Esophagus squamous epithelium (tissue), 5 donors: ENCODE measurements at places on chromosomes 5 and 9.

DNA sequence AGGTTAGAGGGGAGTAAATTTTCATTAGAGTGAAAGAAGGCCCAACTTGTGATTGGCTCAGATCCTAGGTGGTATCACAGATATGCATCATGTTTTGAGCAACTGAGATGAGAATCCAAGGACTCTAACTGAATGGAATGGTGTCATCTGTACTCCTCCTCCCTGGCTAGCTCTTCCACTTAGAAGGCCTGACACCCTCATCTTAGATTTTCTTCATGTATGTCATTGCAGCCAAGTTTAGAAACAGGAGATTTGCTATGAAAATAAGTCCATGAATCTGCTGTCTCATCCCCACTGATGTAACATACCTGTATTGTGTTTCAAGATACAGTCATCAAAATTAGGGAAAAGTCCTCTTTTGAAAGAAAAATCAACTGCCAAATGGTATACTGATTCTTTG lies 54.4 kb downstream of the ITGA1 start:
- DNase-seq: no peak

DNA sequence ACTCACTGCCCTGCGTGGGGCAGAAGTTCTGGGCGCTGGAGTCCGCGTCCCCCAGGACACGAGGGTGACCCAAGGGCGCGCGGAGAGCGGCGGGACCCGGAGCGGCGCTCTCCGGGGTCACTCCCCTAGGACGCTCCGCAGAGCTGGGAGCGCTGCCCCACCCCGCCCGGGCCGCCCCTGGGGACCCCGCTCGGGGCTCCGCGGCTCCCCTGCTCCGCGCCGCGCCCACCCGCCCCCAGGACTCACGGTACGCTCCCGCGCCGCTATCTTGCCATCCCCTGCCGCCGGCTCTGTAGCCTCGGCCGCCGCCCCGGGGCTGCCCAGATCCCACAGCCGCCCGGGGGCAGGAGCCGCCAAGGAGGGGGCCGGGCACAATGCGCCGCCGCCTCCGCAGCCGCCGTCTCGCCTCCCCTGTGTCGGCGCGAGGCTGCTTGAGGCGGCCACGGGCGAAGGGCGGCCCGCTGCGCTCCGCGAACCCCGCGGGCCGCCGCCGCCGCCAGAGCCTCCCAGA lies 303 bp downstream of the LIFR start:
- no peak for DNase-seq

DNA sequence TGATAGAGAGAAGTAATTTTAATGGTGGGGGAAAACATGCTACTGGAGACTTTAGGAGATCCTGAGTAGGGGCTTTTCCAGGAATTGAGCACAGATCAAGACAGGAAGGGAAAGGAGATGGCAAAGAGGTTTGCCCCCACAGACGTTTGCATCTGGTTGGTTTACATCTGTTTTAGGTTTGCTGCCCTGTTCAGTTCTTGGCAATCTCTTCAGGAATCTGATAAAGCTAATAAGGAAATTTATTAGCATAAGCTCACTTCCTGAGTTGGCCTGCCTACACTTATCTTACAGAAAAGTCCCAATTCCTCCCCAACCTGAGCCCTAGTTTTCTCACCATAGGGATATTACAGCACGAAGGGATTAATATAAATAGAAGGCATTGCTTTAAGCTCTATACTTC lies 3.4 kb upstream of the CFAP95 start:
- no peak for DNase-seq

GRCh38 chr9:3721096-3721495 lies 195.3 kb upstream of the RFX3 start:
- no peak for DNase-seq

- DNase-seq: no peak
Observed at GRCh38 chr5:95818181-95819147, 4.1 kb downstream of the GLRX start.

- no peak for DNase-seq
Observed at GRCh38 chr9:86368871-86369521, 14.8 kb upstream of the TUT7 start.

- no peak for DNase-seq
Observed at GRCh38 chr5:150846654-150847333, 473 bp downstream of the IRGM start.

DNA sequence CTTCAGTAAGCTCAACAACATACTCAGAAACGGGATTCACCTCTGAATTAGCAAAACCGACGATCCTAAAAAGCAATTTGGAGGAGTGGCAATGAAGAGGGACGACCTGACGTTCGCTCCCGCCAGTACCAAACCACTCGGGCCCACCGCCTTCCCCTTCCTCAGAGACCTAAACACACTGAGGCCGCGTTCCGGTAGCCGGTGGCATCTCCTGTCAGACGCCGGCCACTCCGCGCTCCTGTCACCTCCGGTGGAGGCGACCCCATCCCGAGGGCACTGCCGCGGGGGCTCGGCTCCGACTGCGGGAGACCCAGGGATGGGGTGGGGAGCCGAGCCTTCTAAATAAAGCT lies 617 bp downstream of the PPP6C start:
- no peak for DNase-seq

- DNase-seq: no peak
Observed at GRCh38 chr5:141512390-141512910, 23.6 kb downstream of the PCDHGC5 start.

GRCh38 chr5:34474573-34475021 lies 181.5 kb upstream of the RAI14 start:
- no peak for DNase-seq

- no peak for DNase-seq
Observed at GRCh38 chr9:34665067-34665380, 2.6 kb upstream of the CCL27 start.

DNA sequence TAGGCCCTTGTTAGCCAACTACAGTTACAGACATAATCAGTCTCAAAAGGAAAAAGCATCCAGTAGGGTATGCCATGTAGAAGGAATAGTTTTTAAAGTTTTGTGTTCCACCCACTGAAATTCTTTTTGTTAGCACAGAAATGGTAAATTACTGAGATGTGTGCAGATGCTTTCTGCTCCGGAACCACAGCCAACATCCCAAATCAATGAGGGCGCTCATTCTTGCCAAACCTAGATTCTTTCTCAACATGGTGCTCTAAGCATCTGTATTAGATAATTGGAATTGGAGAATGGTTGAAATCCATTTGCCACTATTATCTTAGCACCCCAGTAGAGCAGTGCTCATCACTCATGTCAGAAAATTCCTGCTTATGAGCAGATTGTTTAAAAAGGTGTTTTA lies 127.8 kb downstream of the SEC61B start:
- no peak for DNase-seq

DNA sequence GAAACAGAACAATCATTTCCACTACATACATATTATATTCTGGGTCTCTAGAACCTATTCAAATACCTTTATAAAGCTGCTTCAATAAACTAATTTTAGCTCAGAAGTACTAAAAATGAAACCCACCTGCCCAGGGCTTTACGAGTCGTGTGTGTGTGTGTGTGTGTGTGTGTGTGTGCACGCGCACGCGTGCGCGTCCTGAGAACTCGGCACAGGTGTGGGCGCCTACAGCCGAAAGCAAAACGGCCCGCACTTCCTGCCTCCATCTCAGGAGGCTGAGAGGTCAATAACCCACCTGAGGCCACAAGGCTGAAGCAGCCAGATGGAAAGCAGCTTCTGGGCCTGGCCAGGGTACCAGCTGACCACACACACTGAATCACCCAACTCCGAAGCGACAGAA lies 3.0 kb downstream of the CLPTM1L start:
- no peak for DNase-seq

DNA sequence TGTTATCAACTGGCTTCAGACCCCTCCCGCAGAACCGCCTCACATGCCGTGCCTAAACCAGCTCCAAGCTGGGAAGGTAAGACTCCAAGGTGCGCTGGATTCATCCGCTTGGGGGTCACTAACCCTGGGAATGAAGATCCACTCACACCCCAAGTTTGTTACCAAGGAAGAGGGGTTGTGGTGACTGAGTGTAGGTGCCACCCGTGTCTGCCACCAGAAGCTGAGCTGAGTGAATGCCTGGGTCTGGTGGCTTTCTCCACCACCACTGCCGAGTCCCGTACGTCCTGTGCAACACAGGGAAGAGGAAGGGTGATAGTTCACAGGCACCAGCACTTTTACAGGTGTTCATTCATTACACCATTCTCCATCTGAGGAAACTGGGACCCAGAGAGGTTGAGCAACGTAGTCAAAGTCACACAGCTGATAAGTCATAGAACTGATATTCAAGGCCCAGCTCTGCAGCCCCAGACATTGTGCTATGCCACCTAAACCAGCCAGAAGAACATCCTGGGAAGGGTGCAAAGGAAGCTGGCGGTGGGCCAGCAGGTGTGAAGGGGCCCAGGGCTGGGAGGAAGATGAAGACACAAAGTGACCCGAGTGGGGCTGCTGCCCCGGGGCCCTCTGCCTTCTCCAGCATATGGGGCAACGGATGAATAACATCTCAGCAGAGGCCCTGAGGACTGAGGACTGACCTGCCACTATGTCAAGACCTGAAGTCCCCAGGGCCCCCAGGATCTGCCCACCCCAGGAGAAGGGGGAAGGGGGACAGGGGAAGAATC lies 70.9 kb upstream of the PPP1R26 start:
- no peak for DNase-seq

DNA sequence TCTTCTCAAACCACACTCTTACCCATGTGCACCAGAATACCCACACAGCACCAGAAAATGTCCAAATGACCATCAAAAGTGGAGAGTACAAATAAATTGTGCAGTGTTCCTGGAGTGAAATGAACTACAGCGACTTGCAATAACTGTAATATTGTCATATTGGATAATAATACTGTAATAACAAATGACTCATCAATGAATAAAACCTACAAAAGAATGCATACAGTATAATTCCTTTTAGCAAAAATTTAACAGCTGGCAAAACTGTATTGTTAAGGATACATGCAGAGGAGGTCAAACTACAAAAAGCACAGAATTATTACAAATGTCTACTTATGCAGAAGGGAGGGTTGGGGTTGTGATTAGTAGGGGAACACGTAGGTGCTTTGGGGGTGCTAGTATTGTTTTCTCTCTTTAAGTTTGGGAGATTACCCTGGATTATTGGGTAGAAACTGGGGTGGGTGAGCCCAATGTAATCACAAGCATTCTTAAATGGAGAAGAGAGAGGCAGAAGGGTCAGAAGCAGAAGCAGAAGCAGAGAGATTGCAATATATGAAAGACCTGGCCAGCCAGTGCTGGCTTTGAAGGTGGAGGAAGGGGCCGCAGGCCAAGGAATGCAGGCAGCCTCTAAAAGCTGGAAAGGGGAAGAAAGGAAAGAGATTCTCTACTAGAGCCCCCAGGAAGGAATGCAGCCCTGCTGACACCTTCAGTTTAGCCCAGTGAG lies 21.8 kb downstream of the IRF1 start:
- no peak for DNase-seq

GRCh38 chr9:127447416-127448111 lies 3.6 kb downstream of the RPL12 start:
- no peak for DNase-seq

GRCh38 chr5:10323588-10324488 lies 16.1 kb upstream of the CMBL start:
- no peak for DNase-seq

DNA sequence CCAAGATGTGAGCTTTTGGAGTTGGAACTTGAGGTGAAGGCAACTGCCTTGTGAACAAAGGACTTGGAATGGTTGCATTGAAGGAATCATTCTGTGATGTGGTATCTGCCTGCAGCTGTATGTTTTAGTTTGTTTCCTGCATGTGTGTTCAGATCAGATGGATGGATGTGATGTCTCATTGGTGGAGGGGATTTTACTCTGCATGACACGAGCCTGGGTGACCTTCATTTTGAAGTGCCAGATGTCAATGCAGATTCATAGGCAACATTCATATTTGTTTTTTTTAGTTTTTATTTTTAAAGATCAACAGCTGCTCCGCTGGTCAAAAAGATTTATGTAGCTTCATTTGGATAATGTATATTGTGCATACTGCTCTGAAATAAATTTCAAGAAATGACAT lies 13.5 kb downstream of the FBXL7 start:
- DNase-seq: no peak

GRCh38 chr5:50730841-50731240 lies 64.4 kb downstream of the PARP8 start:
- no peak for DNase-seq

DNA sequence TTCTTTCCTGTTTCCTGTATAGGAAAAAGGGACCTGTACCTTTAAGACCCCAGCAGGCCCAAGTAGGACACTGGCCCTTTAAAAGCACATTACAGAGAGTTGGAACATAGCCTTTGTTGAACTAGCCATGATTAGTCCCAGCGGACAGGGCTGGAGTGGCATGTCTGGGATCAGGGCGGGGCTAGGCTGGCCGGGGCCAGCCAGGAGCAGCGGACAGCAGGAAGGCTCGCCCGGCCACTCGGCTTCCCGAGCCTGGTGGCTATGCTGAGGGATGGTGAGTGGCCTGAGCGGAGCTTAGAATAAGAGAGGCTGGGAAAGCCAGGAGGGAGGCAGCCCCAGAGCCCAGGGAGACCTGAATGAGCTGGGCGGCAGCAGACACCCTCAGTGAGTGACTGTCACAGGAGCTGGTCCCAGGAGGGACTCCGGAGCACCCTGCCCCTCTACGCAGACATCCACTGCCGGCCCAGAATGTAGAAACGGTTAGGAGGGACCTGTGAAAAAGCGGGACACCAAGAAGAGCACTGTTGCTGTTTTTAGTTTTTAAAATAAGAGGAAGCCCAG lies 92.1 kb downstream of the DAB2IP start:
- DNase-seq: no peak

DNA sequence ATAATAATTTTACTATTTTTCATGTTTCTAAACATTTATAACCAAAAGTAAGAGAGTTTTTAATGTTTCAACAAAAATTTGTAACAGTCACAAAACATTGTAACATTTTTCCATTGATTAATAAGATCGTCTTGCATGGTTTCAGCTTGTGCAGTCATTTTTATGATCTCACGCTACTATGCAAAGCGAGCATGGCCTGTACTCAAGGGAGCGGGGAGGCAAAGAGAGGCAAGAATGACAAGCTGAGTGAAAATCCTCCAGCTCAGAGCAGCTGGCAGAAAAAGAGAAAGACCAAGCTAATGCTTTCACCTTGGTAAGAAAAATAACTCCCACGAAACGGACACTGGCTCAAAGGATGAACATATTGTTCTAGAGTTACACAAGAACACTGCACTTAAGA lies 90.0 kb upstream of the SV2C start:
- no peak for DNase-seq

GRCh38 chr5:56849671-56850070 lies 34.3 kb downstream of the MAP3K1 start:
- no peak for DNase-seq

DNA sequence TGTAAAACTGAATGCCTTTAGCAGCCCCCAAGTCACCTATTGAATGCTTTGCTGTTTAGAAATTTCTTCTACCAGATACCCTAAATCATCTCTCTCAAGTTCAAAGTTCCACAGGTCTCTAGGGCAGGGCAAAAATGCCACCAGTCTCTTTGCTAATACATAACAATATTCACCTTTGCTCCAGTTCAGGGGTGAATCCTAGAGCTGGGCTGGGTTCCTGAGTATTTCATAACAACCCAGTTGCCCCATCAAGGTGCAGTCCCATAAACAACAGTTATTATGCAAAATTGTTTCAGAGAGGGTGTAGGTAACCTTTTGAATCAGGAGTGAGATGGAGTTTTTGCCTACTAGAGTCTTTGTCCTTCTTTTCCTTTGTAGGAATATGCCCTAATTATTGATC lies 19.0 kb upstream of the C1QTNF3 start:
- DNase-seq: no peak
